ENCODE measurements at places on chromosomes 4 and X.

DNA sequence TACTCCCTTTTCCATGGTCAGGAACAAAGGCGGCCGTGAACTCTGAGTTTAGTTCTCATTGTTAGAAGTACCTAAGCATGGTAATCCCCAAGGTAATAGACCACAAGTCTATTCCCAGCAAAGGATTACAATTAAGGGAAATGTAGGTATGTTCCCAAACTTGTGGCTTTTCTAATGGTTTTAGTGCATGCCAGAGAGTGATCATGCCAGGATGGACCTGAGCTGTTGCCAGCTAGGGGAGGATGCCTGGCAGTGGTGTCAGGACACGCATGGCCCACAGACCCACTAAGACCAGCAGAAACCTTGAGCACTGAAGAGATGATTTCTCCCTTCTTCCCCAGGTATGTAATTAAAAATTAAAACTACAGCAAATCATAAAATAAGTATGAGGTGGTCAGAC is 60.8 kb downstream of the COQ2 start:
- DNase-seq: no peak

DNA sequence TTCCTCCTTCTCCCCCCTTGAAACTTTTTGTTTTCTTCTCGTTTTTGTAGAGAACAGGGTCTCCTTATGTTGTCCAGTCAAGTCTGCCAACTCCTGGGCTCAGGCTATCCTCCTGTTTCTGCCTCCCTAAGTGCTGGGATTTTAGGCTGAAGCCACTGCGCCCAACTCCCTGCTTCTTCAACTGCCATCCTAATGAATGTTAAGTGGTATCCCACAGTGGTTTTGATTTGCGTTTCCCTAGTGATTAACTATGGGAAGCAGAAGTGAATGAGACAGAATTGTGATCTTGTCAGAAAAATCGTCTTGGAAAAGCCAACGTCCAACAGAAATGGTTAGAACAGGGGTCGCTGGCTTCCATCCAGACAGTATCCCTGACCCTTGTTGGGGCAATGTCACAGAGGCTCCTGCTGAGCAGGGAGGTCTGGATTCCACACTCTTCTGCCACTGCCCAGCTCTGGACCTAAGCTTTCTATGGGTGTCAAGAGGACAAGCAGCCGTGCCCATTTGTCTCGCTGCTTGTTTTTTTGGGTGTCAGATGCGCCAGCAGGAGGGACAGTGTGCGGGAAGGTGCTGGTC is 869 bp upstream of the ADD1 start:
- no peak for DNase-seq

GRCh38 chrX:44675362-44676024 is 132.8 kb upstream of the FUNDC1 start:
- no peak for DNase-seq

- no peak for DNase-seq
Observed at GRCh38 chr4:91127831-91128230, 1000.6 kb downstream of the CCSER1 start.

DNA sequence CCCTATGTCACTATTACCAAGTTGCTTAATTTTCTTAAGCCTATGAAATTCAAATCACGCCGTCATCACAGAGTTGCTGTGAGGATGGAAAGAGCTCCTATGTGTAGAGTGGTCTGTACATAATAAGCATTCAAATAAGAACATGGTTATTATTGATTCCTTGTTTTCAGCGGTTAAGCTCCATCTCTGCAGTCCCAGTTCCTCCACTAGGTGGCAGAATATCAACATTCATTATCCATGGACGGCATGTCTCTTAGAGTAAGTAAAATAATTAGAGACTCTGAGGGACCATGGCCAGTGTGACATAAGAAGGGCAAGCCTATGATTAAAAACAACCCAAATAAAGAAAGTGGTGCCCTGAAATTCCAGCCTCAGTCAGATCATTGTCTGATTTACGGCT is 132.5 kb upstream of the NHS start:
- DNase-seq: peak; percentile 1

GRCh38 chrX:80485543-80485942 is 65.3 kb downstream of the TENT5D start:
- DNase-seq: no peak

DNA sequence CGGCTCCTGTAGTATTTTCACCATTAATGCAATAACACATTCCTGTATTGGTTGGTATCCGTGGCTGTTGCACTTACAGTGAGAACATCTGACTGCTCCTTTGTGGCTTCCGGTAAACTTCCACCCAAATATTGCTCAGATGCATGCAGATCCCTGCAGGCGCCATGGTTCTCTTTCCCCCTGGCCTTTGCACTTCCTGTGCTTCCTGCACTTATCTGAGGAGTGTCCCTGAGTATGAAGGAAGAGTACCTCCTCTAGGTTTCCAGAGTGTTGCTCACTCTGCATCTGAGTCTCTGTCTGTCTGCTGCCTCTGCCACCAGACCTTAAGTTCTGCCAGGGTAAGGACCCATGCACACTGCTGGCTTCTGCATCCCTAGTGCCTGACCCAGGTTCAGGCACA is 117.2 kb upstream of the SLC34A2 start:
- no peak for DNase-seq

GRCh38 chr4:8648816-8649630 is 56.5 kb downstream of the CPZ start:
- no peak for DNase-seq

- DNase-seq: no peak
Observed at GRCh38 chr4:105989485-105990242, 94.4 kb downstream of the NPNT start.

DNA sequence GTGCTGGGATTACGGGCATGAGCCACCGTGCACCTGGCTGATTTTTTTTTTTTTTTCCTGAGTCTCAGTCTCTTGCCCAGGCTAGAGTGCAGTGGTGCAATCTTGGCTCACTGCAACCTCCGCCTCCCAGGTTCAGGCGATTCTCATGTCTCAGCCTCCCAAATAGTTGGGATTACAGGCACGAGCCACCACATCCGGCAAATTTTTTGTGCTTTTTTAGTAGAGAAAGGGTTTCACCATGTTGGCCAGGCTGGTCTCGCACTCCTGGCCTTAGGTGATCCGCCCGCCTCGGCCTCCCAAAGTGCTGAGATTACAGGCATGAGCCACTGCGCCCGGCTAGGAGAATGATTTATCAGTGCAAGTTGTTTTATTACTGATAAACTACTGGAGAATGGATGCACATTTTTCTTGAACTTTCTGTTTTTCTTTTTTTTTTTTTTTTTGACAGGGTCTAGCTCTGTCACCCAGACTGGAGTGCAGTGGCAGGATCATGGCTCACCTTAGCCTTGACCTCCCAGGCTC is 39.7 kb upstream of the DHRSX start:
- DNase-seq: no peak

DNA sequence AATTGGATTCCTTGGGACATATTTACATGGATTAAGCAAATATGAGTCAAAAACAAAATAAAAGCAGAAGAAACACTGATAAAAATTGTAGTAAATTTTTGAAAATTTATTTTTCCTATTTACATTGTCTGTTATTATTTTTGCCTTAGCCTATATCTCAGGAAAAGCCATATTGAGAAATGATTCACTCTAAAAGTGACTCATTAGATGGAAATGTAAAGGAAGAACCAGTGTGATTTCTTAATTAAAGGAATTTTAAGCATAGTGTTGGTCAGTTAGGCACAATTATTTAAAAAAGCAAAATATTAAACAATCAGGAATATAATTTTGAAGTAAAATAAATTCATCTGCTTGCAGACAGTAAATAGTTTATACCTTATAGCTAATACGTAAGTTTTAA is 167.4 kb upstream of the NAP1L5 start:
- no peak for DNase-seq

- no peak for DNase-seq
Observed at GRCh38 chr4:106414366-106414765, 45.8 kb upstream of the GIMD1 start.

DNA sequence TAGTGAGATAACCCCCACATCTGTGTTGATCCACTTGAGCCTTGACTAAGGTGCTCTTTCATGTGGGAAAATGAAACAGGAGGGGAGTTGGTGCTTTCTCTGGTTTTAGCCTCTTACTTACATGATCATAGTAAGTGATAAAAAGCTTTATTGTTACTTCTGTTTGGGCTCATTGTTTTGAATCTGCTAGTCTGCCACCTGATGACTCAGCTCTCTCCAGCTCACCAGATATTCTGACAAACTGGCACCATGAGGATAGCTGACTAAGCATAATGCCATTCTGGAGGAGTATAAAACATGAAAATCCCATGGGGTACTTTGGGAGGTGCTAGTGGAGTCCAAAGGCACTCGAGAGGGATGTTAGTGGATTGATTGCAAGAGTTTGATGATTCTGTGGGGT is 824.0 kb downstream of the RAPGEF2 start:
- DNase-seq: no peak

- DNase-seq: peak; percentile 81
Observed at GRCh38 chrX:130060122-130061069, 49.9 kb downstream of the ELF4 start.

GRCh38 chr4:147134536-147135210 is 189.0 kb upstream of the TTC29 start:
- DNase-seq: no peak

DNA sequence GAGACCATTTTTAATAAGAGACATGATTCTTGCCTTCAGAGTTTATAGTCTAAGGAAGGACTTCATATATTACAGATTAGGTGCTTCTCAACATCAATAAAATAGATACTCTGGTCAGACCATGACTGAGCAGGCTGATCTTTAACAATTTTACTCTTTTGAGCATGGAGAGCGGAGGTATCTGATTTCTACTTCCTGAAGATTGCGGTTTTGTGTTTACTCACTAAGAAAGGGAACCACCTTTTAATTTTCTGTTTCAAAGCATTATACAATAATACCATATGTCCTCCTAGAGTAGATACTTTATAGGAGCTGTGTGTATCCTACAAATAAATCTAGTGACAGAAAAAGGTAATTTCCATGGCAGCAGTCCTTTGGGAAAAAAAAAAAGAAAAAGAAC is 12.5 kb downstream of the MORC4 start:
- no peak for DNase-seq

GRCh38 chr4:10089346-10089745 is 27.3 kb downstream of the WDR1 start:
- DNase-seq: no peak
